Right forelimb (tissue), 1 donor: ENCODE measurements at places on chromosomes 7 and 10.

GRCh38 chr7:68438016-68438415, 1160.3 kb upstream of the AUTS2 start:
- no peak for DNase-seq

- no peak for DNase-seq
Observed at GRCh38 chr10:4353964-4354363, 472.0 kb upstream of the AKR1E2 start.

GRCh38 chr7:5352440-5353010, 69.8 kb downstream of the SLC29A4 start:
- no peak for DNase-seq

- no peak for DNase-seq
Observed at GRCh38 chr10:103789771-103790201, 65.6 kb downstream of the SH3PXD2A start.

DNA sequence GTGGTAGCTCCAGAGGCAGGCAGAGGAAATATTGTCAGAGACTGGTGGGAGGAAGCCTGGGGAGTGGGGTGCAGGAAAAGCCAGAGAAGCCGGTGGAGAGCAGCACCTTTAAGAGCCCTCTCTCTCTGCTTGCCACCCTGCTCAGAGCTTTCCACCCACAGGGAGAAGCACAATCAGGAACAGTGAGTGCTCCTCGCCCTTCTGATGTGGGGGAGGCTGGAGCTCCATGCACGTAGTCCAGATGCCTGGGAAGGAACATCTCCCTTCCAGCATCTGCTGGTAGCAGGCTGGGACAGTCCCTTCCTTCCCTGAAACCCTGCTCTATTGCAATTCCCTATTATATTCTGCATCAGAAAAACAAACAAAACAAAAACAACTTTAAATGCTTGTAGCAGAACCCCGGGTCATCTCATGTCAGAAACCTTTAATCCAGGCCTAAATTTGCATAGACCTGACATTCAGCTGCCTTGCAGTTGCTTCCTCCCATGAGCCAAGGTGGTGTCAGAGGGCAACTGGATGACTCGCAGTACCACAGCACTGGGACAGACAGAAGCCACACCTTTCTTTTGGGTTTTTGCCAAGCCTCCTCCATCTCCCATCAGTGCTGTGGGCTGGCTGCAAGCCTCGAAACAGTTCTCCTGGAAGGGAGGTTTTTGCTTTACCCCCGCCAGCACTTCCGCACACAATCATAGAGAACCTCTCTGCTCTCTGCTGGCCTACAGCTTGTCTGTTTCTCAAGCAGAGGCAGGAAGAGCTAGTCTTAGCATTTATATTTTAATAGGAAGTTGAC, 13.1 kb downstream of the AVPI1 start:
- DNase-seq, result no peak

- DNase-seq, result no peak
Observed at GRCh38 chr10:82266438-82266837, 391.4 kb downstream of the NRG3 start.

DNA sequence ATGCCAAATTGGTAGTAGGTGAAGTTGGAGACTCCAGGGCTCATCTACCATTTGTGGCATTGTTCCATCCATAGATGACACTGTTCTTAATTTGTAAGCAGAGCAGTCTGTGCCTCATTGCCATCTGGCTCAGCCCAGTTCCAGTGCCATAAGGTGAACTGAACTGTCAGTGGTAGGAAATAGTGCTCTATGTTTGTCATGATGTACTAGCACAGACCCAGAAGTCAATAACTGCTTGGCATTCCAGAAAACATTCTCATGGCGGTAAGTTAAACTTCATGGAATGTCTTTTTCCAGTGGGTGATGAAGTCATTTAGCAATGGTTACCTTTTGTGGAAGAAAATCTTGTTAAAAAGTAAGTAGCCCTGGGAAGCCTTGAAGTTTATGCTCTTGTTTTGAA, 302.7 kb downstream of the SUGCT start:
- DNase-seq, result no peak

DNA sequence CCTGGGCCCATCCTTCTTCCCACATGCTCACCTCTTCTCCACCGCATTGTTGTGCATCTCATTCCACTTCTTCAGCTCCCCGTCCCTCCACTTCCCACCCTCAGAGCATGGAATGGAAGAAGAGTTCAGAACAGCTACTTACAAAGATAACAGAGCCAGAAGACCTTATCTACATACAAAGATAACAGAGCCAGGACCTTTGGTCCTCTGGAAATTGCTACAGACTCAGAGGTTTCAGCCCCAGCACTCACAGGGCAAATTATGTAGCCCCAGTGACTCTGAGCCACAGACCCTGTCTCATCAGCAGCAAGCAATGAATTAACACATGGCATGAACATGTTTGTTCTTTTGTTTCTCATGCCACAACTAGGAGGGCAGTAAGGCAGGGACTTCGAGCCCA, 28.7 kb upstream of the SLC29A3 start:
- no peak for DNase-seq

DNA sequence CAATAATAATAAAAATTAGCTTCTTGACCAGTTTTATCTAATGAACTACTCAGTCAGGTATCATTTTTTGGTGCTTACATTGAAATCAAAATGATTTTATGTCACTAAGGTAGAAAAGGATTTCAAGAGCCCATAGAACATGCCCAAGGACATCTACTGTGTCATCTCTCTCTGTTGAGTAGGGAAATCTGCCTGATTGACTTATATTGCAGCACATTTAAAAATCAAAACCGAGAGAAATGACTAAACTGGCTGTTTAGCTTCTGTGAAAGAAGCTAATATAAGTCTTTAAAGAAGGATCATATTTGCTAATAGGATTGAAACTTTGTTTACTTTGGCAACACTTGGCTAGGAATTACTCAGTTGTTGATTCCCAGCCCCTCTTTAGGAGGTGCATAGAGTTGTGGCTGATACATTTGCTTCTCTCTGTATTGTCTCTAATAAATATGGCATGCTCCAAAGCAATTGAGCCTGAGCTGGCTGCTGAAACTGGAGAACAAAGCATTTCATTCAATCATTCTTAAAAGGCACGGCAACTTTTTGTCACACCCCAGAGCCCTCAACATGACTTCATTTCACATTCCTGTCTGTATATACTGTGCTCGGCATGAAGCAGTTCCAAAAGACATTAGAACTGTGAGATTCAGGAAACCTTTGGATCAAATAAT, 1096.9 kb upstream of the POT1 start:
- DNase-seq, result no peak

GRCh38 chr10:78744491-78745090, 324.2 kb upstream of the ZMIZ1 start:
- no peak for DNase-seq

- DNase-seq, result no peak
Observed at GRCh38 chr7:131909151-131909768, 352.8 kb upstream of the PODXL start.

- no peak for DNase-seq
Observed at GRCh38 chr7:106552645-106553445, 108.1 kb downstream of the CCDC71L start.

DNA sequence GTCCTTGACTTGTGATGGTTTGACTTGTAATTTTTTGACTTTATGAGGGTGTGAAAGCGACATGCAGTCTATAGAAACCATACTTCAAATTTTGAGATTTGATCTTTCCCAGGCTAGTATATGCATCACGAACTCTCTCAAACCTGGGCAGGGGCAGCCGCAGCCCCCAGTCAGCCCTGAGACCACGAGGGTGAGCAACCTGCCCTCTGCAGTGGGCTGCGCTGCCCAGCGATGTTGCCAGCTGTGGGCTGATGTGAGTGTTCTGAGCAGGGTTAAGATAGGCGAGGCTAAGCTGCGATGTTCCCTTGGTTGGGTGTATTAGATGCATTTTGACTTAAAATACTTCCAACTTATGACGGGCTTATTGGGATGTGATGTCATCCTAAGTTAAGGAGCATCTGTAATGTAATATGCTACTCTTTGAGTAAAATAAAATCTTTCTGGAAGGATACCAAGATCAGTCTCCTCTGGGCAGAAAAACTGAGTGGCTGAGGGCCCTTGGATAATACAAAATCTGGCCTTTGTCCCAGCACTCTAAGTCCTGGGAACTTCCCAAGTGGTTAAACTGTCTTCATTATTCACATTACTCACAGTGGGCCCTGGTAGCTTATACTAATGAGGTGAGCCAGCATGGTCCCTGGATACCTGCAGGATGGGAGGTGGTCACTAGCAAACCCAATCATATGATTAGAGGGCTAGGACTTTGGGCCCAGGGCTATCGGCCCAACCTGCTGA, 28.4 kb upstream of the CNPY1 start:
- peak; percentile 36 for DNase-seq

GRCh38 chr7:52956379-52956915, 79.0 kb upstream of the POM121L12 start:
- no peak for DNase-seq

DNA sequence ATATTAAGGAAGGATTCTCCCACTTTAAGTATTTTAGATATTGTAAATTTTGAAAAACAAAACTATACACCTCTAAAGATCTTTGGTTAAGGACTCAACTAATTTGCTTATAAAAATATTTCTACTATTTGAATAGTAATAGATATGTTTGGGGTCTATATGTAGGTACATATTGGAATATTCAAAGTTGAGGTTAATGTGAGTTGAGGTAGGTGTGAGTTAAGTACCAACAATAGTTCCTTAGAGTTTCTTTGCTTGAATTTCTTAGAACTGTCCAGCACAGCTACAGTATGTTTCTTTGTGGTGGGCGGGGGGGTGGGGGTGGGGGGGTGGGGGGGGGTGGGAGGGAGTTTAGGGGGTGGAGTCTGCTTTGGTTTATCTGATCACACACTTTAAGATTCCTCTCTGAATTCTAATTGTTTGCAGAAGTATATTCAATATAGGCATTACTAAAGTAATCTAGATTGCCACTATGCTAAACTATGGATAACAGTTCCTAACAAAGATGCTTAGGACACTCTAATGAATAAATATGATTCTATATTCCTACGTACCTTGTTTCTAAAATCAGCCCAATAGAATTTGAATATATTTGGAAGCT, 2.1 kb downstream of the GRM3 start:
- DNase-seq, result no peak

- DNase-seq, result no peak
Observed at GRCh38 chr10:114664127-114664526, 6.1 kb upstream of the ABLIM1 start.

- DNase-seq, result no peak
Observed at GRCh38 chr7:1794888-1795542, 124.9 kb downstream of the ELFN1 start.

- DNase-seq, result no peak
Observed at GRCh38 chr10:97203220-97203619, 17.5 kb upstream of the SLIT1 start.

DNA sequence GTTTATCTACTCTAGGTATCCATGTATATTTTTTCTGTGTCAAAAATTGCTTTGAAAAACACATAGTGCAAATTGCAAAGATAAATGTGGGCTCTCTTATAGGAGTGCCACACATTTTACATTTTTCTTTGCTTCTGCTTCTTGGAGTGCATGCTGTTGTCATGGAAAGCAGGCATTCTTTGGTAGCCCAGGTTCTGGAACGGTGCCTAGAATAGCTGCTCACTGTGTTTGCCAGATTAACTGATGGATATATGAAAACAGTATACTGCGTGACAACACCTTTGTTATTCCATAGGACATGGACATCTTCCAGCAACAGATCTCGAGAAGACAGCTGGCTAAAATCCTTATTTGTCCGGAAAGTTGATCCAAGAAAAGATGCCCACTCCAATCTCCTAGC, 13.4 kb downstream of the NIPSNAP2 start:
- DNase-seq, result no peak

- no peak for DNase-seq
Observed at GRCh38 chr10:90587561-90587960, 270.3 kb downstream of the HTR7 start.

DNA sequence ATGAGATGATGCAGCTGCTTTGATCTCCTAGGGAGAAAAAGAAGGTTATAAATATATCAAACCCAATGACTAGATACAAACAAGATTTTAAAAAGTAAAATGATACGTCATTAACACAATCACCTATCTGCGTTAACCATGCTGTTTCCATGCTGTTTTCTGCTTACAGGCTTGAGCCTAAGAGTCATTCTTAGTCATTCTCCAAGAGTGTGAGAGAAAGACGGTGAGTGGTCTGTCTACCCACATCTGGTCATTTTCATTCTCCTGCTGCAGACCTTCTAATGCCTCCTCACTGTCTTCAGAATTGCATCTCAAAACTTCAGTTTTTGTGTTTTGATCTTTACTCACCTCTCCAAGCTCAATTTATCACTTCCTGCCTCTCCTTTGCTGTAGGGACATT, 98.0 kb upstream of the ELMO1 start:
- no peak for DNase-seq

- DNase-seq, result no peak
Observed at GRCh38 chr7:130947792-130948580, 214.0 kb upstream of the KLF14 start.

GRCh38 chr7:50656141-50656895, 91.1 kb upstream of the DDC start:
- DNase-seq, result peak; percentile 39

- no peak for DNase-seq
Observed at GRCh38 chr7:29995652-29996051, 6.1 kb upstream of the SCRN1 start.

DNA sequence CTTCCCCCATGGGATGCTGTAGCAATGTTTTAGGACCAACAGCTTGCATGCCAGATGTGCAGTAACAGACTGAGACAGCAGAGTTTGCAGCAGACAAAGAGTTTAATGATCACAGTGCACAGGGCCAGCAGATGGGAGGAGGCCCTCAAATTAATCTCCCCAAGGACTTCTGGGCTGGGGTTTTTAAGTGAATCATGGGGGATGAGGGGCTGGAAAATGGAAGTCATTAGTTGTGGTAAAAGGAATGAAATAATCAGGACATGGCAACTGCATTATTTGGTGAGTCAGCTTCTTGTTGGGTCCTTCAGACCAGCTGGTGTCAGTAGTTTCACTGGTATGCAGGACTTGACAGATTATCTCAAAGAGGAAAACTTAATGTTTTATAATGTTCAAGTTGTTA, 12.6 kb upstream of the NRBF2 start:
- DNase-seq, result no peak

DNA sequence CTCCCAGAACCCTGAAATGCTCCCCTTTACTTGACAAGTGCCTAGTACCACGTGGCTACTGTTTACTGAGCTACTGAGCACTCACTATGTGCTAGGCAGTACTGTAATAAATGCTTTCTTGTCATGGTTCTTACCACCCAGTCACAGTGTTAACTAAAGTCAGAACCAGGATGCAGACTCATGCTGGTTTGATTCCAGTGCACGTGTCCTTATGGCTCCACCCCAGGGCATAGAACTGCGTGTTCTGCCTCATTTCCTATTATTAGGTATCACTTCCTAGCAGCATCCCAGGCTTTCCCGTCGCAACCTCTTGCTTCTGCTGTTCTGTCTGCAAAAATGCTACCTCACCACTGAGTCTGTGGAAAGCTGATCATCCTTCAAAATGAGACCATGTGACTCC, 71.7 kb upstream of the DOCK1 start:
- DNase-seq, result no peak

DNA sequence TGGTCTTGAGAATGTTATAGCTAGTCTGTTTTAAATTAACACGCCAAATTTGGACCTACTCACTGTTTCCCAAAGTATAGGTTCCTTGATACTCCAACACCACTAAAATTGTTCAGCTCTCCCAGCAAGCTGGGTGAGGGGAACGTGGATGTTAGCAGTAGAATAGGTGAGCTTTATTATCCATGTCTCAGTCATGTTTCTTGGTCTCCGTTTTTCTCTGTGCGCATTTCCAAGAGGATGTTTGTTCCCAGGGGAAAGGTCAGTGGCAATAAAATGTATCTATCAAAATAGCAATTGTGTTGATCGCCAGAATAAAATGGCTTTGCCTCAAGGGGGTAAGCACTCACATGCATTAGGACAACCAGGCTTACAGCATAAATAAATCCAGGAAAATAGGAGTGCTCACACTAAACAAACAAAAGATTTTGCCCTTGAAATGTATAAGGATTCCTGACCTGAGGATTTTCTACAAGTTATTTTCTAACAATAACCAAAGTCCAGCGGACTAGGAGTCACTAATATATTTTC, 187.0 kb upstream of the C7orf33 start:
- DNase-seq, result no peak
